ENCODE measurements at places on chromosomes 2 and 18.

DNA sequence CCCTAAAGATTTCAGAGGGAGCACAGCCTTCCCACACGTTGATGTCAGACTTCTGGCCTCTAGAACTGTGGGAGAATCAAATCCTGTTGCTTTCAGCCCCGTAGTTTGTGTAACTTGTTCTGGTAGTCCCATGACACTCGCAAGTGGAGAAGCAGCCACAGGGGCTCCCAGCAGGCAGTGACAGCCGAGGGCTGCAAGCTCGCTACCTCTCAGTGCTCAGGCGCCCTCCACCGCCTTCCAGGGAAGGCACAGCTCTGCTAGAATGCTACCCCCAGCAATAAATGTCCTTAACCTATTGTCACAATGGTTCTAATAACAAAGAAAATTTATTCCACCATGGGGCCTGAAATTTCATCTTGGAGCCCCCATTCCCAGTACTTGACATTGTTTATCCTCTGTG is 143.1 kb upstream of the ZNF236 start:
- DNase-seq = no peak

GRCh38 chr2:172380436-172381274 is 46.7 kb upstream of the ITGA6 start:
- DNase-seq = no peak

DNA sequence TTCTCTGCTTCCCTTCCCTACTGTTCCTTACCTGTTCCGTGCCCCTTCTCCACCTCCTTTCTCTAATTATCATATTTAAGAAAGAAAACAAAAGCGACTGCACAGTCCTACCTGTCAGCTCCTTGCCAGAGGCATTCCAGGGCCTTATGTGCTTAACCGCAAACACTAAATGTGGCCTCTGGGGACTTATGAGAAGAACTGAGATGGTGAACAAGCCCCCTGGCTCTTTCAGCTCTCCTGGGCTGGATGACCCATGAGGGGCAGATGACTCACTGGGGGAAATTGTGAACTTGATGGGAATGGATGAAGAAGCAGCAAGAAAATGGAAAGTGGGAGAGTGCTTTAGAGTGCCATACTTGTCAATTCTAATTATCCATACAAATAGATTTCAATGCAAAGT is 106.3 kb upstream of the LYPD1 start:
- no peak for DNase-seq

DNA sequence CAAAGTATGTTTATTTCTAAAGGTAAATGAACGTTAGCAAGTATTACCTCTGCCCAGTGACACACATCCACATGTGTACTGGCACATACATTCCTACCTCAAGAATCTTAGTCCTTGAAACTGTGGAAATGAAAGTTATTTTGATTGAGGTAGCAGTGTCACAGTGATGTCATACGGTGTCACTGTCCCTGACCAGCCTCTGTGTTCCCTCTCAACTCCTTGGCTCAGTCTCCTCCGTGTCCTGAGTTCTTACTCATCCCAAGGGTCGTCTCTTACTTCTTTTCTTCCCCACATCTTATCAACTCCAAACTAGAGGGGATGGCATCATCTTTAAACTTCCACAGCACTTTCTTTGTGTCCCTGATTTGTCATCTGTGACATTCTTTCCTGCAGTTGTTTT is 3.3 kb downstream of the NCK2 start:
- no peak for DNase-seq

GRCh38 chr2:109597283-109597682 is 16.5 kb downstream of the SEPTIN10 start:
- DNase-seq = no peak

GRCh38 chr2:131419441-131419840 is 55.5 kb upstream of the RAB6D start:
- no peak for DNase-seq

DNA sequence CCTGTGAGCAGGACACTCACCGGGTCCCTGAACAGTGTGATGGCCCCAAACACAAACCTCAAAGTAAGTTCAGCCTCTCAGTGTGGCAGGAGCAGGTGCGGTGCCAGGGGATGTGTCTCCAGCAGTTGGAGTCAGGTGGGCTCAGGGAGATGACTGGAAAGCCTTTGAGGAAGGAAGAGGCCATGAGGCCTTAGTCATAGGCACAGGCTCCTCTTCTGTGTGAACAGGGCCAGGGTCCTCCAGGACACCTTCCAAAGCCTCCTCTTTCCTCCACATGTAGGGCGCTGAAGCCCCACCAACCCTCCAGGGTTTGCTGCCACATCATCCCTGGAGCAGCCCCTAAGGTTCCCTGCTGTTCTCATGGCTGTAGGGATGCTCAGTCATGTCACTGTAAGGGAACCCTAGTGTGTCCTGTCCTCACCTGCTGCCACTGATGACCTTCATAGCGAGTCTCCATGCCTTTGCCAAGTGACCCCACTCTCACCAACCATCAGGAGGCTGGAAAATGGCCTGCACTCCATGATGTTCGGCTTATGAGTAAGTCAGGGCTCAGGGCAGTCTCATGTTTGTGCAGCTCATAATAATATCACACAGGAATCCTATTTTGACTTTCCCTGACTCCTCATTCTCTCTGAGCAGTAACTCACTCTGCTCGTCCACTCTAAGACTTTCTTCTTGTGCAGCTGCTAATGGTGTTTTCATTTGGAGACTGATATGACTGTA is 1152.9 kb downstream of the RPIA start:
- DNase-seq = no peak

- no peak for DNase-seq
Measured at GRCh38 chr2:19887510-19887909, 14.3 kb downstream of the TTC32 start.

DNA sequence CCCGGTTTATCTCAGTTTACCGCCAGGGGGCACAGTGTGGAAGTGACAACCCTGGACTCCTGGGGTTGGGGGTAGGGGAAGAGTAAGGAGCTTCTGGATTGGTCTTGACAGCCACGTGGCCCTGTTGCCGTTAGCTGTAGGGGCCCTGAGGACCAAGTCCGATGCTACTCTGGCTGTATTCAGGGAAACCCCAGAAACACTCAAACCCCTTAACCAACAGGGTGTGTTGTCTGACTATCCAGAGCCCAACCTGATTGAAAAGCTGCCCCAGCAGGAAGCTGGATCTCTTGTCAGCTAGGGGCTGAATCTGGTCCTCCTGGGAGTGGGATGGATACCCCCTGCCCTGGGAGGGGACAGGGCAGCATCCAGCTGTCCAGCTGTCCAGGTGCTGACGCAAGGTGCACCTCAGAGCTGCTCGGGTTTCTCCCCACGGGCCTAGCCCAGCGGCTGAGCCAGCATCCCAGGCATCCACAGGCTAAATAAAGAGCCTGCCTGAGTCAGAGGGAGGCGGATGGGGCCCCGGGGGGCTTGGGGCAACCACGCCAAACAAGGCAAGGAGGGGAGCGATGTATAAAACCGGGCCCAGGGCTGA is 3.1 kb upstream of the GMPPA start:
- peak; percentile 31 for DNase-seq

GRCh38 chr2:215002500-215002899 is 135.9 kb downstream of the ABCA12 start:
- no peak for DNase-seq

GRCh38 chr18:37764541-37765288 is 199.1 kb upstream of the CELF4 start:
- no peak for DNase-seq

DNA sequence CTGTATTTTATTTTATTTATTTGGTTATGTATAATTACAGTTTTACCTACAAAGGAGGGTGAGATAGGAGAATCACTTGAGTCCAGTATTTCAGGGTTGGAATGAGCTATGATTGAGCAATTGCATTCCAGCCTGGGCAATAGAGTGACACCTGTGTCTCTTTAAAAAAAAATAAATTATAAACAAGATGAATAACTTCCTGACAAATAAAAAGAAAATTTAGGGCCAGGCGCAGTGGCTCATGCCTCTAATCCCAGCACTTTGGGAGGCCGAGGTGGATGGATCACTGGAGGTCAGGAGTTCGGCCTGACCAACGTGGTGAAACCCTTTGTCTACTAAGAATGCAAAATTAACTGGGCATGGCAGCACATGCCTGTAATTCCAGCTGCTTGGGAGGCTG is 17.3 kb downstream of the MTA3 start:
- no peak for DNase-seq

DNA sequence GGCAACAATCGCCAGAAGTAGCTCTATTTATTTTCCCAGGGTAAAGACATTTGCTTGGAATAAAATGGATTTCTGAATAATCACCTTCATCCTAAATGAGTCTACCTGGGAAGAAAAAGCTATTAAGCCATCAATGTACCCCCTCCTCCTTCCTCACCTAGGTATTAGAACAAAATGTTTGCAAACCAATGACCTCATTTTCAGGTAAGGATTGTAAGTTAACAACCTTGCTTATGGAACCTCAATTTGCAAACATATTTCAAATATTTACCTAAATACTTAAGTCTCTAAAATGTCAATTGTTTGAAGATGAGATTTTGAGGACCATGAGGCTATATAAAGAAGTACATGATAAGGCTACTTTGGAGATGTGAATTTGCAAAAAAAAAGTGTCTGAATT is 43.9 kb downstream of the CAVIN2 start:
- no peak for DNase-seq

DNA sequence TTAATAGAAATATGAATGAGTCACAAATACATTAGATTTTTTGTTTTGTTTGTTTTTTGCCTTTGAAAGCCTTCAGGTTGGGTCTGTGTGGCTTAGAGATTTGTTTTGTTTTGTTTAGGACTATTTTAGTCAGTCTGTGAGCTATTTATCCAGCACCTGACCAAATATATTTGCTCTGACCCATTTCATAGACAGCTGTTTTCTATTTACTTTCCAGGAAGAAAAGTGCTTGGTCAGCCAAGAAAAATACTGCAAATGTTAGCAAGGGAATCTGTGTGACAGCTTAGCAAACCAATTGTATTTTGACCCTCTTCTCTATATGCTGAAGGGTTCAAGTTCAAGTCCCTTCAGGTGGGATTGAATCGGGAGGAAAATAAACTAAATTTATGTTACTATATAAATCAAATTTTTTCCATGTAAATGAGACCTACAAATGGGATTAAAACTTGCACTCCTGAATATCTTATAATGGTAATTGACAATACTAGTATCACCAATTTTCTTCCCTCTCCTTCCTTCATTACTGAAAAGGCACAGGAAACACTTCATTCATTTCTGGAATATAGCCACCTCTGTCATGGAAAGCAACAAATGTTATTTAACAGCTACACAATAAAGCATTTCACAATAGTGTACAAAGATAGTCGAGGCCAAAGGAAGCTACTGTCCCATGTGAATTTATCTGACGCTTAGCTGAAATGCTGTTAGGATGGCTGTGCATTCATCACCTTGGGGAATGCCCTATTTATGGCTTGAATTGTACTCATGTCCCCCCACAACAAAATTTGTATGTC is 23.1 kb upstream of the KLF7 start:
- no peak for DNase-seq

GRCh38 chr2:154814856-154815255 is 116.4 kb downstream of the KCNJ3 start:
- no peak for DNase-seq

Data from NCI-H1048 (cell line).